ENCODE measurements at places on chromosomes 4 and X. TPM values are rescaled to one million over a fixed set of nuclear protein-coding genes. Genes with fewer than 3 reads are reported as not detected.

TNMD gene
- total RNA-seq, result not detected

PAK3 gene
- 33.2 TPM for total RNA-seq

VCX2 gene
- total RNA-seq, result not detected

MAGEC2 gene
- total RNA-seq, result not detected

NEXMIF gene
- 2.9 TPM for total RNA-seq

IGBP1 gene
- 39.9 TPM for total RNA-seq

VEGFD gene
- total RNA-seq, result 0.66 TPM

- no peaks in the 10 kb centered on the region for H3K4me1 ChIP-seq
- DNase-seq, result no peak
- H3K4me3 ChIP-seq, result no peak overlapping the region
- H3K36me3 ChIP-seq, result no peaks in the 10 kb centered on the region
Measured at GRCh38 chrX:119706616-119707015, 13.6 kb upstream of the SEPTIN6 start.

DNA sequence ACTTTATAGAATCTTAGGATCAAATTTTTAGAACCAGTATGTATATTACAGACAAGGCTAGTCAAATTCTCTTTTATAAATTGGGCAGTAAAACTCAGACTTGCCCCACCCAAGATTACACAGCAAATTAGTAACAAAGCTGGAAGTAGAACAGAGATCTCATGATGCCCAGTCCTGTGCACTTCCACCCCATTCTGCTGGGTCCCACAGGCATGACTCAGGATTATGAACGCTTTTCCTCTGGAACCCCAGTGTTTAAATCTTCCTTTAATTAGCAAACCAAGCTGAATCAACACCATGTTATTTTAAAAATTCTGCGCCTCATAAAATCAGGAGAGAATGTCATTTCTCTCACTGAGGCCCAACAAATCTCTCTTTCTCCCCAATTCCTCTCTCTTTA is 1.5 kb upstream of the IL13RA2 start:
- H3K4me3 ChIP-seq, result no peak overlapping the region
- no peak overlapping the region for H3K27ac ChIP-seq
- no peak for DNase-seq
- no peaks in the 10 kb centered on the region for H3K27me3 ChIP-seq
- H3K36me3 ChIP-seq, result no peaks in the 10 kb centered on the region

DNA sequence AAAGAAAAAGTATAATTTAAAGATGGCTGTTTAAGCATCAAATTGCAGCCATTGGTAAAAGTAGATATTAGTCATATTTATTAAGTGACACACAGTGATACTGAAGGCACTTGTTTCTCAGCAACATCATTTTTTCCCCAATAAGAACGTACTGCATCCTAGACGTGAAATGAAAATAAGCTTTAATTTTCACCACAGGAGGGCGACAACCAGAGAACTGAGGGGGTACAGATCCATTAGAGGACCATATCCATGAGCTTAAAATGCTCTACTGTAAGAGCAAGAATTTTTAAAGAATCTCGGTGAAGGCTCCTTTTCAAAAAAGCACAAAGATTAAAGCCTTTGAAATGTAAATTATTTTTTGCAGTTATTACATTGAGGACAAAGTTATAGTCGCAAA is 33.4 kb downstream of the FRG1 start:
- no peak for DNase-seq
- H3K36me3 ChIP-seq, result no peaks in the 10 kb centered on the region
- H3K27me3 ChIP-seq, result peaks cover 3% of the 10 kb centered on the region

DNA sequence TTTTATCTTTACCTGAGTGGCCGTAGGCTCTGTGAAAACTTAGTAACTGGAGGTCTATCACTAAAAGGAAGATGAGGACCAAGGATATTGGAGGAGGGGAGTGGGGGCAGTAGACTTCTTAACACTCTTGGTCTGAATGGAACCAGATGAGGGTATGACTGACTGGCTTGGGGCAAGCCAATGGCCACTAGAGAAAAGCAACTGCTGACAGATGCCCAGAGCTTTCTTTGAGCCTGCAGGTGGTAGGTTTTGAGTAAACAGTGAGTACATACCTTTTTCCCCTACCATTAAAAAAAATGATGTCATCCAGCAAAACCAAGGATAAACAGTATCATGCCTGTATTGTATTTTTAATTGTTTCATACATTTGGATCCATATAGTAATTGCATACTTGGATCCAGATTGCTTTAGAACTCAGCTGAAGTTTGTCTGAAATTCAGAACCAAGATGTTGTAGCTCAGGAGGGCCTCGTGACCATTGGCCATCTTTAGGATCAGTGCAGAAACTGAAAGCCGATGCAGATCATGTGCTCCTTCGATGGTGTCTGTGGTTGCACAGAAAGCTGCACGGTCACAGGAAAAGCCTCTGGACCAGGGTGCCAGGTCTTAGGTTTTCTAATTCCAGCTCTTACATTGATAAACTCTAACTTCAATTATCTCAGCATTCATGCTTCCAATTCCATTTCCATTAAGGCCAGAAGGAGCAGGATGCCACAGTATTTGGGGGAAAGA is 131.0 kb downstream of the PDGFRA start:
- H3K4me3 ChIP-seq, result no peak overlapping the region
- DNase-seq, result no peak
- no peak overlapping the region for H3K27ac ChIP-seq
- H3K36me3 ChIP-seq, result no peaks in the 10 kb centered on the region
- H3K4me1 ChIP-seq, result no peaks in the 10 kb centered on the region

DNA sequence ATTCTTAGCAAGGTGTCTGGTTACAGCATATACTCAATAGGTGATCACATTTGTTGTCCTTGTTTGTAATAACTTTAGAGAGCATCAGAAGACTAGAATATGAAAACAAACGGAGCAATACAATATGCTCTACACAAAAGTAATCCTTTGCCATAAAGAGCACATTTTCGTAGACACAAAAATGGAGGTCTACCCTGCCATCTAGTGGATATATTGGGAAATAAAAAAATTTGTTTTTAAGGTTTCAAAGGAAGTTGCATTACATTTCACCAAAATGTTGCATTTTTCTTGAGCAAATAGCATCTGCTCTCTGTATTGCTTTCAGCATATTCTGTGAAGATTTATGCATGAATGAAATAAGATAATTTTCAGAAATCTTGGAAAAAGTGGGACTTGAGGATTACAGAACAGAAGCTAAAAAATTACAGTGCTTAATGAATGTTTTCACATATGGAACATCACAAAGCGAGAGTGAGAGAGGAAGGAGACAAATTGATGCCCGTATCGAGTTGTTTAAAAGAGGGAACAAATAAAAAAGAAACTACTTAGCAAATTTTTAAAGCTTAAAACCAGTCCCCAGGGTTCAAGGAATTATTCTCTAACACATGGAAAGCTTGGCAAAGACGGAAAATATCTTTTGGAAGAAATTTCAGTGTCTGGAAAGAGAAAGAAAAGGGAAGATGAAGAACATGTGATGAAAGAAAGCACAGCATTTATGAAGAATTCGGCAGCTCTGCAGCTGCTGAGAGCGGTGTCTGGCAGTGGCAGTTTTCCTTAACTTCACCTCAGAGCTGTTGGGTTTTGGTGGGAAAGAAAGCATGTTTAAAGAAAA is 390.1 kb downstream of the ANKRD50 start:
- no peak overlapping the region for H3K27ac ChIP-seq
- no peaks in the 10 kb centered on the region for H3K4me1 ChIP-seq
- no peaks in the 10 kb centered on the region for H3K36me3 ChIP-seq
- no peak overlapping the region for H3K4me3 ChIP-seq

DNA sequence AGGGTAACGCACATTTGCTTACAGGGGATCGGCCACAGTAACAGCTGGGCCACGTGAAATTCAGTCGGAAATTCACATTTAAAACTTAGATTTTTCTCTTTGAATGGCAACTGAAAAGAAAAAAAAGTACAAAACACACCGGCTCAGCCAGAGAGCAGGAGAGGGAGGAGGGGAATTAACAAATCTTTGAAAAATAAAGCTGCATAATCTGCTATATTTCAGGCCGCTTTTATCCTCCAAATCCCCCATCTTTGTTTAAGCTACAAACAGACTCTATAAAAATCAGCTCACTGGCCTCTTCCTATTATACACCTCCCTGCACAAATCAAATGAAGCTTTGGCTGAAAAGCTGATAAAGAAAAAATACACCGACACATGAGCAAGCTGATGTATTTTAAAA is 169.1 kb downstream of the LDB2 start:
- no peak overlapping the region for H3K4me3 ChIP-seq
- no peaks in the 10 kb centered on the region for H3K27me3 ChIP-seq
- no peaks in the 10 kb centered on the region for H3K4me1 ChIP-seq
- no peak for DNase-seq

GRCh38 chr4:89469930-89470375 is 162.4 kb upstream of the GPRIN3 start:
- no peak overlapping the region for H3K4me3 ChIP-seq
- DNase-seq, result no peak
- no peaks in the 10 kb centered on the region for H3K27me3 ChIP-seq
- no peaks in the 10 kb centered on the region for H3K4me1 ChIP-seq
- H3K36me3 ChIP-seq, result no peaks in the 10 kb centered on the region
- H3K27ac ChIP-seq, result no peak overlapping the region

- H3K36me3 ChIP-seq, result no peaks in the 10 kb centered on the region
- no peak for DNase-seq
- H3K4me1 ChIP-seq, result no peaks in the 10 kb centered on the region
- H3K4me3 ChIP-seq, result no peak overlapping the region
- H3K27ac ChIP-seq, result no peak overlapping the region
Measured at GRCh38 chr4:142322996-142323395, 523.1 kb downstream of the INPP4B start.

DNA sequence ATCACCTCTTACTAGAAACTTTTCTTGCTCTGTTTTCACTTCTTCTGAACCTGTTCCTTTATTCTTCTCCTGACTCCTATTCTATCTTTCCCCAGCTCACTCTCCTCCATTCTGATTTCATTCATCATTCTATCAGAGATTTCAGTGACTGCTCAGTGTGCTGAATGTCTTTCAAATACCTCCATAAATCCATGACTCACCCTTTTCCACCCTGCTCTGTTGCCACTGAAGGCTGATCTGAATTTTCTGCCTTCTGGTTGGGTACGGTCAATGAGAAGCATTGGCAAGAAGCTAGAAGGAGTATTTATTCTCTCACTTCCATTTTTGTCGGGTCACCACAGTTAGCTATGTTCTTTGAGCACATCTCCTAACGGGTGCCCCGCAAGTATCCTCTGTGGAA is 265.9 kb downstream of the CBLL2 start:
- no peaks in the 10 kb centered on the region for H3K36me3 ChIP-seq
- no peak overlapping the region for H3K27ac ChIP-seq
- no peaks in the 10 kb centered on the region for H3K4me1 ChIP-seq
- H3K27me3 ChIP-seq, result no peaks in the 10 kb centered on the region

DNA sequence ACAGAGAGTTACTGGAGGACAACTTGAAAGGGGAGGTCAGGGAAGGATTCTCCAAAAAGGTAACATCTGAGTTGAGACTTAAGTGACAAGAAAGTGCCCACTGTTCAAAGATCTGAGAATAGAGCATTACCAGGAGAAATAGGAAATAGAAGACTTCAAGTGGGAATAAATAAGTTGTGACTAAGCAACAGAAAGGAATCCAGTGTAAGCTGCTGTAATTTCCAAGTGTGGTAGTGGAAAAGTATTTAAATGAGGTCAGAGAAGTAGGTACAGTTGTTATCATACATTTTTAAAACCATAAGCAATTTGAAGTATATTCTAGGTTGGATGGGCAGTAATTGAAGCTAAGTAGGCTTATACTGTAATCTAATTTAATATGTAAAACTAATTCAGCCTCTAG is 211.9 kb downstream of the FBXO8 start:
- no peaks in the 10 kb centered on the region for H3K4me1 ChIP-seq
- H3K27ac ChIP-seq, result no peak overlapping the region
- DNase-seq, result no peak
- H3K36me3 ChIP-seq, result no peaks in the 10 kb centered on the region
- no peak overlapping the region for H3K4me3 ChIP-seq

DNA sequence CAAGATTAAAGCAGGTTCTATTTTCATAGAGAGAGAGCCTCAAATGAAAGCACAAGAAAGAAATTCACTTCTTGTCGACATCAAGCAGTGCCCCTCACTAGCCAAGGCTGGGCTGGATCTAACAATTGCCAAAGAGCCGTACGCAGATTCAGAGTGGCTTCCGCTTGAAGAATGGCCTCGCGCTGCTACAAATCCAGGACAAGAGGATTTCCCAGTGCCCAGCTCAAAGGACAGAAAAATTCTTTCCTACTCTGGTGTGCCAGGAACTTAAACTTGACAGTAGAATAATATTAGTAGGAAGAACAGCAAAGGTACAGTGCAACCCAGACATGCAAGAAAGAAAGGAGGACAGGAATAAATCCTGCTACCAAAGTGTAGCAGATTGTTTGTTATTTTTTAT is 56.5 kb upstream of the PPARGC1A start:
- no peaks in the 10 kb centered on the region for H3K27me3 ChIP-seq
- H3K4me1 ChIP-seq, result no peaks in the 10 kb centered on the region
- H3K36me3 ChIP-seq, result no peaks in the 10 kb centered on the region

- H3K36me3 ChIP-seq, result no peaks in the 10 kb centered on the region
- no peaks in the 10 kb centered on the region for H3K27me3 ChIP-seq
- H3K4me1 ChIP-seq, result no peaks in the 10 kb centered on the region
- H3K27ac ChIP-seq, result no peak overlapping the region
- DNase-seq, result no peak
Measured at GRCh38 chr4:30920043-30920442, 199.9 kb downstream of the PCDH7 start.

DNA sequence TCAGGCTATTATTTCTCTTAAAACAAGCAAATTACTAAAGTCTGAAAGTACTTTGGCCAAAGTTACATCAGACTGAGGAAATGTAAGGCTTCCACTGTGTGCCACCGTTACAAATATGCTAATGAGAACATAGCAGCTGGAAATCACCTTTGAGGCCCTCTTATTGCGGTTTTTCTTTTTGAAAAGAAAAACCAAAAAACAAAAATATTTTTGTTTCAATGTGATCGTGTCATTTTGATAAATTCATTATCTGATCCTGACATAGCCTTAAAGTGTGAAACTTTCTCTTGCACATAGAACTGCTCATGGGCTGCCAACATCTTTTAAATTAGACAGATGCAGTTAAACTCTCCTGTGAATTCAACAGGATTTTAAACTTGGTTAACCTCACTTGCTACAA is 2.8 kb upstream of the TIFA start:
- no peaks in the 10 kb centered on the region for H3K36me3 ChIP-seq
- H3K27me3 ChIP-seq, result no peaks in the 10 kb centered on the region
- H3K4me1 ChIP-seq, result peaks cover 15% of the 10 kb centered on the region
- DNase-seq, result no peak
- no peak overlapping the region for H3K4me3 ChIP-seq
- no peak overlapping the region for H3K27ac ChIP-seq

- H3K4me1 ChIP-seq, result no peaks in the 10 kb centered on the region
- H3K27ac ChIP-seq, result no peak overlapping the region
- no peak for DNase-seq
- no peaks in the 10 kb centered on the region for H3K36me3 ChIP-seq
- H3K4me3 ChIP-seq, result no peak overlapping the region
Measured at GRCh38 chr4:185552254-185552653, 16.9 kb upstream of the PDLIM3 start.
